ENCODE measurements at places on chromosomes 1 and 21. TPM values are rescaled to one million over a fixed set of nuclear protein-coding genes. Genes with fewer than 3 reads are reported as not detected.
A peak's percentile ranks its signal among the peaks of the same experiment; 100 is the strongest.

Gene CFH
- 69.9 TPM for polyA plus RNA-seq

Gene TTLL10
- polyA plus RNA-seq: 0.13 TPM

Gene ITGB2
- polyA plus RNA-seq: 11.3 TPM

- DNase-seq: no peak
Observed at GRCh38 chr1:27314169-27314568, 7.8 kb upstream of the TMEM222 start.

DNA sequence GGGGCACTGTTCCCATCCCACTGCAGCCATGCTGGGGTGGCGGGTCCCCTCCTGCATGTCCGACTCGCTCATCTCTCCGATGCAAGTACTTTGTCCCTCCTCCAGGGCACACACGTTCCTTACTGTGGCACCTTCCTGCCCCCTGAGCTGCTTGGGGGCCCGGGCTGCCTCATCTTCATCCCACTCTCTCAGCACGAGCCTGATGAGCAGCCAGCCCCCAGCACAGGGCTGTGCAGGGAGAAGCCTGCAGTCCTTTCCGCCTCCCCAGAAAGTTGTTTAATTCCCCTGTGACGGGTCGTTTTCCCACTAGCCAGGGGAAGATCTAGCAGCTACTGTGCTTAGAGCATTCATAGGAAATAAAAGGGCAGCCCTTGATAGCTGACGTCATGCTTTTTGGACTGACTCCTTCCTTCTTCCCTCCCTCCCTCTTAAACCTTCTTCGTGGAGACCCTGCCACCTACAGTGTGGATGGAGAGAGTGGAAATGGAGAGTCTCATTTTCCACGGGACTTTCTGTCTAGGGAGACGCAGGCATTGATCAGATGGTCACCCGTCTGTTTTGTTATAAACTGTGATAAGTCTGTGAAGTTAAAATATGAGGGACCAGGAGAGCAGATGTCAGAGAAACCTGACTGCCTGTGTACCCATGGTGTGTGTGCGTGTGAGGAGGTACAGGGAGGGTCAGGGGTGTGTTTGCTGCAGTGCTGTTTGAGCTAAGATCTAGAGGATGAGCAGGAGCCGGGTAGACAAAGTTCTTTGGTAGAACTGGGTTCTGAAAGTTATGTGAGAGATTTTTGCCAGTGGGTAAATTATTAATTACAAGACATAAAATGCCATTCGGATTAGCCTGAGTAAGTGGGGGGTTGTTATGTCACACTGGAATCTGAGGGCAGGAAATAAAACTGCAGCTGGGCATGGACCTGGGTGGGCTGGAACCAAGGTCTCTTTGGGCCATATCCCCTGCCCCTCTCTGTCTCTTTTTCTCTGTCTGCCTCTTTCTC, 34.3 kb downstream of the GPR137B start:
- peak; percentile 15 for DNase-seq

- DNase-seq: no peak
Observed at GRCh38 chr21:22438428-22439086, 1440.3 kb downstream of the NCAM2 start.

- no peak for DNase-seq
Observed at GRCh38 chr1:52204696-52205095, 62.8 kb downstream of the ZFYVE9 start.
